ENCODE measurements at places on chromosomes 6 and 20.
A peak's percentile ranks its signal among the peaks of the same experiment; 100 is the strongest.

DNA sequence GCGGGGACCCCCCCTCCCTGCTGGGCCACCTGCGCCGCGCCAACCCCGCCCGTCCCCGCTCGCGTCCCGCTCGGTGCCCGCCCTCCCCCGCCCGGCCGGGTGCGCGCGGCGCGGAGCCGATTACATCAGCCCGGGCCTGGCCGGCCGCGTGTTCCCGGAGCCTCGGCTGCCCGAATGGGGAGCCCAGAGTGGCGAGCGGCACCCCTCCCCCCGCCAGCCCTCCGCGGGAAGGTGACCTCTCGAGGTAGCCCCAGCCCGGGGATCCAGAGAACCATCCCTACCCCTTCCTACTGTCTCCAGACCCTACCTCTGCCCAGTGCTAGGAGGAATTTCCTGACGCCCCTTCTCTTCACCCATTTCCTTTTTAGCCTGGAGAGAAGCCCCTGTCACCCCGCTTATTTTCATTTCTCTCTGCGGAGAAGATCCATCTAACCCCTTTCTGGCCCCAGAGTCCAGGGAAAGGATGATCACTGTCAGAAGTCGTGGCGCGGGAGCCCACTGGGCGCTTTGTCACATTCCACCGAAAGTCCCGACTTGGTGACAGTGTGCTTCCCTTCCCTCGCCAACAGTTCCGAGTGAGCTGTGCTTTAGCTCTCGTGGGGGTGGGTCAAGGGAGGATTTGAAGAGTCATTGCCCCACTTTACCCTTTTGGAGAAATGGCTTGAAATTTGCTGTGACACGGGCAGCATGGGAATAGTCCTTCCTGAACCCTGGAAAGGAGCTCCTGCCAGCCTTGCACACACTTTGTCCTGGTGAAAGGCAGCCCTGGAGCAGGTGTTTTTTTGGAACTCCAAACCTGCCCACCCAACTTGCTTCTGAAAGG lies 2.1 kb downstream of the VEGFA start:
- DNase-seq, result peak; percentile 62

GRCh38 chr20:16714242-16714641 lies 15.6 kb upstream of the SNRPB2 start:
- DNase-seq, result no peak

- no peak for DNase-seq
Measured at GRCh38 chr6:170289951-170290295, 955 bp downstream of the DLL1 start.

GRCh38 chr6:163554663-163555062 lies 140.1 kb downstream of the QKI start:
- peak; percentile 21 for DNase-seq

DNA sequence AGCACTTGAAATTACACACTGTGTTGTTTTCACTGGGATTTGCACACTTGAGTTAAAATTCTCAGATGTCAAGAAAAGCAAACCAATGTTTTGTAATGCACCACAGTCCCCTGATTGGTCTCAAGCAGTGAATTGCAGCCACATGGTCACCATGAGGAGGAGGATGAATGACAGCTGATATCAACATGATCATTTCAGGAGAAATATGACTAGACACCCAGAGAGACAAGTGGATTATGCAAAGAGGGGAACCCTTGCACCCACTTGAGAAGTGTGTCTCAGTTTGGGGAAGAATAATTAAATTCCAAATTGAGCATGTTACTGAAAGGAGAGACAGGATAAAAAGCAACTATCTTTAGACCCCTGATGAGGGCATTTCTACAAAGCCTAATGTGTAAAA lies 69.3 kb downstream of the UST start:
- DNase-seq, result no peak

GRCh38 chr20:36468149-36469000 lies 72.9 kb upstream of the MYL9 start:
- no peak for DNase-seq

DNA sequence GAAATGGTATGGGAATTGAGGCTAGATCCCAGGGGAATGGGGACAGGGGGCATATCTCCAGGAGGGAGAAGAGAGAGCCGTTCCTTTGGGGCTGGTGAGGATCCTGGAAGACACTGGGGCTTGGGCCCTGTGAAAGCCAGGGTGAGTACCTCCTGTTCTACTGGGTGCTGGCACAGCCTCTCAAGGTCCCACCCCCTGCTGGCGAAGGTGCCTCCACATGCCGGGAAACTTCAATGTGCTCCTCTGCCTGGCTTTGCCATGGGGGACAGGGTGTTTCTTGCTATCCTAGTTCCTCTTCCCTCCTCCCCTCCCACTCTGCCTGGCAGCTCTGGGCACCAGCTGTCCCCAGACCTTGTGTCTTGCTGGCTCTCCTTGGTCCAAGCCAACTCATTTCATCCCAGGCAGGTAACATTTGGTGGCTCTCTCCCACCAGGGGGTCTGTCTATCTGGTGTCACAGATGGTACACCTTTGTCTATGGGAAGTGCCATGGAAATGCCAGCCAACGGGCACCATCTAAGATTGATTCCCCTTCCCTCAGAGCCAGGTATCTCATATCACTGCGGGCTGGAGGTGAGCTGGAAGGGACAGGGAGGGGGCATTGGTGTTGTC lies 56.8 kb downstream of the MDGA1 start:
- DNase-seq, result no peak

GRCh38 chr20:4607287-4607713 lies 114.4 kb upstream of the PRND start:
- peak; percentile 40 for DNase-seq

- no peak for DNase-seq
Measured at GRCh38 chr20:63119121-63119962, 96.6 kb downstream of the YTHDF1 start.

GRCh38 chr6:138403324-138403800 lies 661 bp upstream of the HEBP2 start:
- no peak for DNase-seq

DNA sequence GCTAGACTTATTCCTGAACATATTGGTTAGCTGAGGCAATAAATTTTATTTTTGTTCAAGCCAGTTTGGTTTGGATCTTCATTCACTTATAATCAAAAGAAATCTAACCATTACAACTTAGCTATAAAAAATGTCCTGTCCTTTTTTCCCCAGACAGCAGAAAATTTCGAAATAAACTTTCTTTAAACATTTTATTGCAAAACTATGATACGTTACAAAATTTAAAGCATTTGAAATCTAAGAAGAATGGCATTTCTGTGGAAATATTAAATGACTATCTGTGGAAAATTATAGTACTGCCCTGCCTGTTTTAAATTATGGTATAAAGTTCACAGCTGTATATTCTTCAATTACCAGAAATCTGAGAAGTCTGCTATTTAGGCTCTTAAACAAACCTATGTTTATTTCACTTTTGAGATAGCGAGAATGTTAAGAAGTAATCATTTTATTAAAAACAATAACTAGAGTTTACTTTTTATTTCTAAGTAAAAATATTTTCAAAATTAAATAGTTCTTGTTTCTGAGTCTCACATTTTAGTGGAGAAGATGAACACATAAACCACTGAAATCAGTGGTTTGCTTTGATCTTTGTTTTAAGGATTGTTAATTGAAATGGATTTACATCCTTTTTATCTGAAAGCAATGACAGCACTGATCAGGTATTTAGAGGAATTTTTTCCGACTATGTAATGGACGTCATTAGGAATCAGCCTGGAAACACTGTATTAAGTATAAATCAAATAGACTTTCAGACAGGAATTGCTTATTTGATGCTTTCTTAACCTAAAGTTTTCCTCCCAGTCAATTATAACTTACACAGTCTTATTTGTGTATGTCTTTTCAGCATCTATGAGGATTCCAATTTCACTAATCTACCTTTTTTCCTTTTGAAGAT lies 553.7 kb downstream of the COL12A1 start:
- DNase-seq, result no peak

DNA sequence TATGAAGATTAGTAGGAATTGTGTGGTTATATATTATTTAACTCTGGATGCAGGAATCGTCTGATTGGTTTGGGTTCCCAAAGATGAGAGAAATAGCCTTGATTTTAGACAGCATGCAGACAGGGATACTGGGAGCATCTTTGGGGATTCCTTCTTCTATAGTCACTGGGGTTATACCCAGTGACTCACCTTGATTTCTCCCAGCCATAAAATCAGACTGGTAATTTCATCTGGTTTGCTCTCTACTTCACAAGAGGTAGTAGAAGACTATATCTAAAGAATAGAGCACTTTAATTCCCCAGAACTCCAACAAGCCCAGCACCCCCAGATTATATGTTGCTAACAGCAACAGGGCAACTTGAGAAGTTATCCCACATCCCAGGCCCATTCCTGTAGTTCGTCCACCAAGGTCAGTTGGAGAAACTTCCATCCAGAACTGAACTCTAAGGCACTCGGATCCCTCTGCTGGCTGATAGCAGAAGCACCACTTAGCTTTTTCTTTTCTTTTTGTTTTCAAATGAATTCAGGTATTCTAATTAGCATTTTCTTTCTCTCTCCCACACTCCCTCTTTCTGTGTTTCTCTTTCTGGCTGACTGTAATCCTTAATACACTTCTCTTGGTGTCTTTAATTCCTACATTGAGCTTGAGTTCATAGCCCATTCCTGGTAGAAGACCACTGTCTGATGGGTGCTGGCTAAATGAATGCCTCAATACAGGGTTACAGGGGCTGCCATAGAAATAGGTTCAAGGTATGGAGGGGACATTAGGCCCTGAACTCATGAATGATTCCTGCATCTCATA lies 20.4 kb upstream of the EFHC1 start:
- DNase-seq, result peak; percentile 60

DNA sequence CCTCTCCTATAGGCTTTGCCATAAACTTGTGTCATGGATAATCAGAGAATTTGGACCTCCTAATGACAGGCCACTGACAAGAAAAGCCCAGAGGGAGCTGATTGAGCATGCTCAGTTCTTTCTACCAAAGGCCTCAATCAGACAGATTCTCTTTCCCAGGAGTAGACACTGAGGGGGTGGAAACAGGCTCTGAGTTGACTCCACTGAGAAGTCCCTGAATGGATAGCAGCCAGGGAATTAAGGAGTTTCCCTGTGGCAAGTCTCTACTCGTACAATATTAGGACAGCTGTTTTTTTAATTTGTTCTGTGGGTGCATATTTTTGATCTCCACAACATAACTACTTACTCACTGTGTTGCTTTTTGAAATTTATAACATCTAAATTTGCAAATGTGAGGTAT lies 63.3 kb downstream of the SLC16A10 start:
- peak; percentile 89 for DNase-seq

- no peak for DNase-seq
Measured at GRCh38 chr6:30122515-30122914, 9.6 kb upstream of the TRIM31 start.

DNA sequence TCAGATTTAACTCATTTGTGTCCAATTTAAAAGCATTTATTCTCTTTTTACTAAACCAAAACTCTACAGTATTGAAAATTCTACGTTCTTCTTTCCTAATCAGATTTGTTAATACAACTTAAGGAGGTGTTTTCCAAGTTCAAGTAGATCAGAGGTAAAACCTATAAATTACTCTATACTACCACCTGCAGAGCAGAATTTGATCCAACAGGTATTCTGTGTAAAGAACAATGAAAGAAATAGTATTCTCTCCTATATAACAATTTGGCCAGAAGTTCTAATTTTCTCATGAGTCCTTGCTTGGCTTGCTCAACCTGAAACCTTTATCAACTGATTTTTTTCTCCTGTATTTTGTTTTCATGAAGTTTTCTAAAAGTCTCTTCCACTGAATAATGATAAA lies 28.5 kb upstream of the DST start:
- no peak for DNase-seq

DNA sequence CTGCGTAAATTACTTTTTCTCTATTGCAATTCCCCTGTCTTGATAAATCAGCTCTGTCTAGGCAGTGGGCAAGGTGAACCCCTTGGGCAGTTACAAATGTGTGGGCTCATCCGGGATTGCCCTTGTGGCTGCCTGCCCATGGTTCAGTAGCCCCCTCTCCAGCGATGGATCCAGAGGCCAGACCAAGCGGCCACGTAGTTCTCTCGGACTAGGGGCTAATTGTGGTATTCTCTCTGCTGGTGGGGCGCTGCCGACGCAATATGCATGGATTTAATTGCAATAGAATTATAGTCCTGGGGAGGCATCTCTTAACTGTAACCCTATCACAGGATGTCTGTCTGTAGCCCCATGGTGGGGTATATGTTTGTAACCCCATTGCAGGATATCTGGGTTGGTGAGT lies 64.3 kb upstream of the UNC93A start:
- DNase-seq, result no peak

- no peak for DNase-seq
Measured at GRCh38 chr6:84460491-84460890, 233.0 kb upstream of the CEP162 start.

DNA sequence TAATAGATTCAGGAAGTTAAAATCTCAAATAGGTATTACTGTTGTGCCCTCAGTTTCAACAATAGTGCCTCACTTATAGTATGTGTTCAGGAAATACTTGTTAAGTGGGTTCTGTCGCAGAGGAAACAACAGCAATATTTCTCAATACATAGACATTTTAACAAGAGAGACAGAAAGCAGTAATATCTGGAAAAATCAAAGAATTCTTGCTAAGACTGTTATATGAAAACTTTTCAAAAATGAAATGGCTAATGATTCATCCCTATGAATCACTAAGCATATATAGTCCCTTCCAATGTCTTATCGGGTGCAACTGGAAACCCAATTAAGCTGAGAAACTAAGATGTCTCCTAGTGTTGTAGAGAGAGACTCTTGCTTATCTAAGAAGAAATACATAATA lies 668.9 kb downstream of the TFAP2A start:
- DNase-seq, result no peak

DNA sequence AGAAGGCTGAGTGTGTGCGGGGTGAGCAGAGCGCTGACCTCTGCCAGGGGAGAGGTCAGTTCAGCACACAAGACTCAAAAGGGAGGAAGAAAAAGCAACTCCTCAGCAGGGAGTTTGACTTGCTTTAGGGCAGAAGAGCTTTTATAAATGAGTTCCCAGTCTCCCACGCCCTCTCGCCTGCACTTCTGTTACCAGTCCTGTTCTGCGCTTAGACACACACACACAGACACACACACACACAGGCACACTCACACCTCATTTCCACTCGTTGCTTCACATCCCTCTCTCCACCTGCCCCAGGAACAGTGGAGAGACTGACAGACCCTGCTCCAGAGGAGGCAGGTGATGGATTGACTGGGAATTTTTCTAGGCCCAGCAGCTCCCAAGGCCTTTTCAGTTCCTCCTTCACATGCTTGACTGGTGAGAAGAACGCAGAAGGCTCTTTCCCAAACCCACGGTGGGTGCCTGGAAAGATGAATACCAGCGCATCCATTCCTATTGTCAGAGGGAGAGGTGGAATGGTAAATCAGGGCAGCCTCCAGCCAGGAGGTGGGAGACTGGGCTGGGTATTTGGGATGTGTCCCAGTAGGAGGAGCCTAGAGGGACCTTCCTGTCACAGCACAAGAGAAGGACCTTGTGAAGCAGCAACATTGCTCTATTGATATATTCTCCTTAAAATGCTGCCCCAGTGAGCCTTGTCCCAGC lies 43.7 kb downstream of the JAG1 start:
- DNase-seq, result no peak

DNA sequence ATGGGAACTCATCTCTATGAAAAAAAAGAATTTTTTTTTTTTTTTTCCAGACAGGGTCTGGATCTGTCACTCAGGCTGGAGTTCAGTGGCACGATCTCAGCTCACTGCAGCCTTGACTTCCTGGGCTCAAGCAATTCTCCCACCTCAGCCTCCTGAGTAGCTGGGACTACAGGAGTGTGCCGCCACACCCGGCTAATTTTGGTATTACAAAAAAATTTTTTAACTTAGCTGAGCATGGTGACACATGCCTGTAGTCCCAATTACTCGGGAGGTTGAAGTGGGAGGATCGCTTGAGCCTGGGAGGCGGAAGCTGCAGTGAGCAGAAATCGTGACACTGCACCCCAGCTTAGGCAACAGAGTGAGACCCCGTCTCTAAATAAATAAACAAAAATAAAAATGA lies 7.5 kb downstream of the DEF6 start:
- DNase-seq, result no peak

Data from mammary epithelial cell (primary cell).